ENCODE measurements at places on chromosomes 7 and 10. TPM values are rescaled to one million over a fixed set of nuclear protein-coding genes. Genes with fewer than 3 reads are reported as not detected.

DNA sequence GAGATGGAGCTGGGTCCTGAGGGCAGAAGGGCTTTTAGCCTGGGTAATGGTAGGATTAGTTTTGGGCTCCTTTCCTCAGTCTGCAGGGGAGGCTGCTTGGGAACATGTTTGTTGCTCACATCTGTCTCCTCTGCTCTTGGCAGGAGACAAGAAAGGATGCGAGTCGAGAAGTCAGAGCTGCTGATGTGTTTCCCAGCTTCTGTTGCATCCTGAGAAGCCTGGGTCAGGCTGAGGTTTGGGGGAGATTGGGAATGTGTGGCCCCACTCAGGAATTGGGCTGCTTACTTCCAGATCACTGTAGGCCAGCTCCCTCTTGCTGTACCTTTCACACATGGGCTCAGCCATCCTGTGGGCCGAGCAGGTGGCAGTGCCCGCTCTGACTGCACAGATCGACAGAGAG, 79.2 kb downstream of the CCNY start:
- DNase-seq = no peak

- DNase-seq = no peak
Measured at GRCh38 chr10:9294132-9294663, 1239.7 kb downstream of the GATA3 start.

DNA sequence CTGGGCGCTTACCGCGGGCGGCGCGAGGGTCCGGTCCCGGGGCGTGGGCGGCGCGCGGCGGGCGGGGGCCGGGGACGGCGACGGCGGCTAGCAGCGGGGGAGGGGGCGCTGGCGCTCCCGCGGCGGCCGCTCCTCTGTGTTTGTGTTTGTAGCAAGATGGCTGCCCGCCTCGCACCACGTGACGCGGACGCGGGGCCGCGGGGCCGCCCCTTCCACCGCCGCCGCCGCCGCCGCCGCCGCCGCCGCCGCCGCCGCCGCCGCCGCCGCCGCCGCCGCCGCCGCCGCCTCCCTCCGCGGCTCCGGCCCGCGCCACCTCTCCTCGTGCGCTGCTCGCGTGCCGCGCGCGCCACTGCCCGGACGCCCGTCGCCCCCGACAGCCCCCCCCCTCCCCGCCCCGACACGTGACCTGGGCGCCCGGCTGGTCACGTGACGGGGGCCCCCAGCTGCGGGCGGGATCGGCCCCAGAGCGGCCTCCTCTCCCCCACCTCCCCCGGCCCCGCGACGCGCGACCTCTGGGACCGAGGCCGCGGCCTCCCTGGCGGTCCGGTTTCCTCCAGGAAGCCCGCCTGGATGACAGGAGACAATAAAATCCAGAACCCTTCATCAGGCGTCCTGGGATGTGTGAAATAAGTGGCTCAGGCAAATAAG, at the start of gene GIGYF1:
Gene GIGYF1 (minus strand): TSS at position 153 of the 648 bp plus-strand sequence. CDS start 6,012 bp downstream, outside the sequence.
- DNase-seq = peak; percentile 75

DNA sequence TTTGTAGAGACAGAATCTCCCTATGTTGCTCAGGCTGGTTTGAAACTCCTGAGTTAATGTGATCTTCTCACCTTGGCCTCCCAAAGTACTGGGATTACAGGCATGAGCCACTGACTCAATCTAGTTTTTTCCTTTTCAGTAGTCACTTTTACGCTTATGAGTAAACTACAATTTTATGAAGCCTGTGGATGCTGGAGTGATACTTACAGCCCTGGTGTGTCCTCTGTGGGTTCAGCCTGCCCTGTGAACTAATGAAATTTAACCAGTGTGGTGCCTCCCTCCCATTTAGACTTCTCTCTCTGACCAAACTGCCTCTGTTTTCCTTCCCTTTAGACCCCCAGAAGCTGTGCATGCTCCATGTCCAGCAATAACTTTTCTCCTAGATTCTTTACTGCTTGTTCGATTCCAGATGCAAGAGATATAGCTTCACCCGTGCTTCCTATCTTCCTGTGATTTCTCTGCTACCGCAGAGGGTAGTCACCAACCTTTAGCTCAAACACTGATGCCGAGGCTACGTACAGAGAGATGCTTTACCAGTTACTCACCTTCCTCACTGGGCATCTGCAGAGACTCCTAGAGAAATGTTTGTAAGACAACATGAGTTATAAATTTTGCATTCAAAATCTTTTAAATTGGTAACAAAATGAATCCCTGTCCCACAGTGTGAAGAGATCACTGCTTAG, 90.8 kb downstream of the KIAA1217 start:
- DNase-seq = no peak

GRCh38 chr10:71230656-71231025, 18.3 kb downstream of the UNC5B start:
- DNase-seq = no peak

DNA sequence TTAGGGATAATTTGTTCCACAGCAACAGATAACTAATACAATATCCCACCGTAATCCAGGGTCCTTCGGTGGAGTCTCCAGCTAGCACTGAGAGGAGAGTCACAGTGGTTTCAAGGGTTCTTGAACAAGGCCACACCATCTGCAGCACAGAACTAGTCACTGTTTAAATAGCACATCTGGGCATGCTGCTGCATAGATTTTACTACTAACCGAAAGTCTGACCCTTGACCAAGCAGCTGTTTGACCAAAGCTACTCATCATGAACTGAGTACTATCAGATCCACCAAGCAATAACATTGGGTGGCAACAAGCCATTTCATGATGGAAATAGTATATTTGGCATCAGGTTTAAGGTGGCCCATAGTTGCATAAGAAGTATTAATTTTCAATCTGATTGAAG, 53.2 kb downstream of the ANKMY2 start:
- no peak for DNase-seq

- no peak for DNase-seq
Measured at GRCh38 chr7:131826960-131827359, 270.5 kb upstream of the PODXL start.

GRCh38 chr10:128517167-128517566, 390.9 kb upstream of the MKI67 start:
- no peak for DNase-seq

DNA sequence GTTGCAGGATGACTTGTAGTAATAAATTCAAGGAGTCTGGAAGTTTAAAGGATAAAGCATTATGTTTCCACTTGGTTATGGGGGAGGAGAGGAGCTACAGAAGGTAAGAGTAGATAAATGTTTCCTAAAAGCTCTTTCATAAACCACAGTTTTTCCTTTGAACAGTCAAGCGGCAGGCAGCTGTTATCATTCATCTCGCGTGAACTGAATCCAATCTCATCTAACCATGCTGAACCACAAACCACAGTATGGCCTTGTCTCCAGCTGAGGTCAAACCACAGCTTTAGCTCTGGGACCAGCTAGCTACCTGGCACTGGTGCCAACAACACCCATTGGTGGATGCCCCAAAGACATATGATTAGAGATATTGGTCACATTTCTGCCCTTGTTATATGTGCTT, 63.3 kb downstream of the NOC3L start:
- peak; percentile 59 for DNase-seq

DNA sequence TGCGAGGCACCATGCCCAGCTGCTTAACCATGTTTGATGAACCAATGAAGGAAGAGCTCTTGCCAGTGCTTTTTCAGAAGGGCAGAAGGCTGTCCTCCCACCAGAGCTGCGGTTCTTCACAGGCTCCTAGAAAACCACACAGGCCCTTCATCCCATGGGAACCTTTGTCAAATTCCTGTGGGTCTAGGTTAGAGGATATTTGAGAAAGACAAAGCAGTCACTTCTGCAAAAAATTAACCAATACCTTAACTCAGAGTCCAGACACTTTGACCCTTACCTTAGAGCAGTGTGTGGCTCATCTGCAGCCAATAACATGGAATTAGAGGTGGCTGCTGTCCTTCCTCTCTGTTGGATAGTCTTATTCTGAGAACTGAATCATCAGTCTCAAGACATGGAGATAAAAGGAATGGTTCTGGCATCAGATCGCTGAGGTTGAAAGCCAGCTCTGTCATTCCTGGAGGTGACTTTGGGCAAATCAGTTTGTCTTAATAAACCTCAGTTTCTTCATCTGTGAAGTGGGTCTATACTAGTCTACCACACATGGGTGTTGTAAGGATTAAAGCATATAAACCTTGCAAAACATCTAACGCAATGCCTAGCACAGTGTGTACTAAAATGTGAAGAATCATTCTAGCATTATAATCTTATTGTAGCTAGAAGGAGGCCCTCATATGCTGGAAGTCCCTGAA, 65.1 kb upstream of the PIP4K2A start:
- DNase-seq = no peak

DNA sequence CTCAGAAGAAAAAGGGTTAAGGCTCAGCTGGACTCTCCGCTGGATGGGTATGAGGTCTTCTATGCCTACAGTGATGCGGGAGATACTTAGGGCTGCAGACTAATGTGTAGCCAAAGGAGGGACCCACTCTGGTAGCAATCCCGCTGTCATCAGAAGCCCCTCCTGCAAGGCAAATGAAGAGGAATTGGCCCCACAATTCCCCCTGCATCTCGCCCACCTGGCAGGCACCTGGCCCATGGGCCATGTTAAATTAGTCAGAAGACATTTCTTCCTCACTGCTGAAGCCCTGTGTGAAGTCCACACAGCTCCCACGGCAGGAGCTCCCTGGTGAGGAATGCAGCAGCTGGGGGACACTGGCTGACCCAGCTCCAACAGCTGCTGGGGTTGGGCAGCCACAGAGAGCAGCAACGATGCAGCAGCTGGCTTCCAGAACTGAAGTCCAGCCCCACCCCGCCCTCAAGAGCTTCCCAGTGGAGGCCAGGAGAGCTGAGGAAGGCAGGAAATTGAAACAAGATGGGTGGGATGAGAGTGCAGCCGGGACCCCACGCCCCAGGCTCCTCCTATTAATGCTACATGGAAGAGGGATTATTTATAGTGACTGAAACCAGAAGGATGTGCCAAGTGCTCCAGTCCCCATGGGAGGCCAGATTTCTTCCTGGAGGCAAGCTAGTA, 5.5 kb downstream of the VSTM4 start:
- no peak for DNase-seq

DNA sequence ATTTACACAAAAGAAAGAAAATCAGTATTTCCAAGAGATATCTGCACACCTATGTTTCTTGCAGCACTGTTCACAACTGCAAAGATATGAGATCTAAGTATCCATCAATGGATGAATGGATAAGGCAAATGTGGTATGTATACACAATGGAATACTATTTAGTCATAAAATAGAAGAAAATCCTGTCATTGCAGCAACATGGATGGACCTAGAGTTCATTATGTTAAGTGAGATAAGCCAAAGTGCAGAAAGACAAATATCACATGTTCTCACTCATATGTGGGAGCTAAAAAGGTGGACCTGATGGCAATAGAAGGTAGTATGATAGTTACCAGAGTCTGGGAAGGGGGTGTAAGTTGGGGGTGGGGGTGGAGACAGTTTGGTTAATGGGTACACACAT, 1171.6 kb downstream of the SORCS1 start:
- DNase-seq = no peak

DNA sequence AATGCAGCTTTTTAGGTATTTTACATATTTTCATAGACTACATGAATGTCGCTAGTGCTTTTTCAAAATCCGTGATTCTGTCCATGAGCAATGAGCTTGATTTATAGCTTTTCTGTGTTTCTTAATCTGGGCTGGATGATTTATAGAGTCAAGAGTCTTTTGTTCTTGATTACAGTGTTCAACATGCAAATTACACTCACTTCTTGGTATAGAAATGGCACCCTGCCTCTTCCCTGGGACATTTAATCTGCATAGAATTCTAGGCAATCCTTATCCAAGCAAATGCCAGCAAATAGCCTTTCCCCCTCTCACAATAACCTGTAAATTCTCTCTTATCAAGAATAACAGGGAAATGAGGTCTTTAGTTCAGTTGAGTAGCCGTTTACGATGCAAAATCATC, 246.2 kb upstream of the SEMA3C start:
- no peak for DNase-seq

- DNase-seq = no peak
Measured at GRCh38 chr10:126242397-126243260, 145.6 kb downstream of the ADAM12 start.

GRCh38 chr10:35236739-35237138, 99.6 kb upstream of the CCNY start:
- no peak for DNase-seq

- DNase-seq = no peak
Measured at GRCh38 chr7:28718545-28718944, 239.6 kb downstream of the TRIL start.

DNA sequence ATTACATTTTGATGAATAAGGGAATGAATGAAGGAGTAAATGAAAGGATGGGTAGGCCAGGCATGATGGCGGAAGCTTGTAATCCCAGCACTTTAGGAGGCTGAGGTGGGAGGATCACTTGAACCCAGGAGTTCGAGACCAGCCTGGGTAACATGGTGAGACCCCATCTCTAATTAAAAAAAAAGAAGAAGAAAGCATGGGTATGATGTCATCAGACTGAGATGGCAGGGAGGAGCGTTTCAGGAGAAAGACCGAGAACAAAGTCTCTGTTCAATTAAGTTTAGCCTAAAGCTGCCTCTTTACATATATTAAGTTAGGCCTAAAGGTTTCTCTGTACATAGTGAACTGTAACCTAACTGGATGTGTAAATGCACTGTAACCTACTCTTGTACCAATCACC, 42.2 kb upstream of the SMNDC1 start:
- no peak for DNase-seq

GRCh38 chr10:8840356-8840755, 785.9 kb downstream of the GATA3 start:
- no peak for DNase-seq

GRCh38 chr10:21570761-21571521, 36.9 kb downstream of the MLLT10 start:
- DNase-seq = no peak

DNA sequence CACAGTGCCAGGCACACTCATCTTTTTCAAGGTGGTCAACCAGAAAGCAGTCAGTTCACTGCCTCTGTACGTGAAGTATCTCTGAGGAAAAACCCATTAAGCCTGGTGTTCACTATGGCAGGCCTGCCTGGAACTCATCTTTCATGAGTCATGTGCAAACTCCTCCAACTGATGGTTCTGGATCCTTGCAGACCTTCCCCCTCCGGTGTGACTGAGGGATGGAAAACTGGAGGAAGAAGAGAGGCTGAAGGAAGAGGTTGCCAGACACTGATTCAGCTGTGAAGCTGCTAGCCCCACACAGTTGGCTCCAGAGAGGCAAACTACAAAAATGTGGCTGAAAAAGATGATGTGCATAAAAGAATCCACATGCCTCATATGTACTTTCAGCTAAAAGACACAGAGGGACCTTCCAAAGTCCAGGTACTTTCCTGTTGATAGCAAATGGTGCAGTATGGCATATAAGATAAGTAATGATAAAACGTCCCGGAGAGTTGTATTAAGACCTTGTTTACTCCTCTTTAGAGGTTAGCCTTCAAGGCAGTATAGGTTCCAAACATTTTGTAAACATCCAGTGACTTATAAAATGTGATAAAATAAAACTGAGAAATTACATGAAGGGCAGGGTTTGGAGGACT, 2.7 kb downstream of the CYP3A5 start:
- no peak for DNase-seq

PRDX3 gene
- 122 TPM for total RNA-seq

PTPRE gene
- 25.6 TPM for total RNA-seq

ASB10 gene
- not detected for total RNA-seq

CALML3 gene
- total RNA-seq = not detected

SPDYE8 gene
- not detected for total RNA-seq

FIGNL1 gene
- 34.8 TPM for total RNA-seq

RPEL1 gene
- total RNA-seq = not detected

C10orf62 gene
- not detected for total RNA-seq

C10orf105 gene
- 0.71 TPM for total RNA-seq

ACBD7 gene
- 8.1 TPM for total RNA-seq

GNA12 gene
- 16.2 TPM for total RNA-seq

PVRIG gene
- total RNA-seq = 61.2 TPM

PAPOLB gene
- total RNA-seq = 0.05 TPM

CRTAC1 gene
- not detected for total RNA-seq

Measured in activated CD4-positive, alpha-beta T cell treated with anti-CD3 and anti-CD28 coated beads, Interleukin-2, amount 10 ng/mL, durations not matched to agents 7 days and 5 days (primary cell).